Melanocyte of skin (primary cell): ENCODE measurements at places on chromosomes 7 and 10. TPM values are rescaled to one million over a fixed set of nuclear protein-coding genes. Genes with fewer than 3 reads are reported as not detected.

Gene GCK
- total RNA-seq, result 0.73 TPM in 1 of 2 replicates, not detected in the other

Gene FAM180A
- total RNA-seq, result 0.73 TPM in 1 of 2 replicates, not detected in the other

Gene INHBA
- total RNA-seq, result not detected in 2 replicates

Gene CH25H
- total RNA-seq, result 0.69 and 0.73 TPM in 2 replicates

Gene SPDYE6
- not detected in 2 replicates for total RNA-seq

Gene AHR
- total RNA-seq, result 157 and 181 TPM in 2 replicates

Gene CYP26C1
- total RNA-seq, result under 0.01 TPM in 2 replicates

Gene CRHR2
- total RNA-seq, result not detected in 2 replicates

Gene TRIM50
- total RNA-seq, result not detected in 2 replicates

Gene SEMA3D
- 0.33 and 0.46 TPM in 2 replicates for total RNA-seq

Gene ECHDC3
- total RNA-seq, result 13.0 and 19.0 TPM in 2 replicates

Gene RAPGEF5
- 2.8 and 2.9 TPM in 2 replicates for total RNA-seq
